ENCODE measurements at places on chromosomes 1 and 21.

DNA sequence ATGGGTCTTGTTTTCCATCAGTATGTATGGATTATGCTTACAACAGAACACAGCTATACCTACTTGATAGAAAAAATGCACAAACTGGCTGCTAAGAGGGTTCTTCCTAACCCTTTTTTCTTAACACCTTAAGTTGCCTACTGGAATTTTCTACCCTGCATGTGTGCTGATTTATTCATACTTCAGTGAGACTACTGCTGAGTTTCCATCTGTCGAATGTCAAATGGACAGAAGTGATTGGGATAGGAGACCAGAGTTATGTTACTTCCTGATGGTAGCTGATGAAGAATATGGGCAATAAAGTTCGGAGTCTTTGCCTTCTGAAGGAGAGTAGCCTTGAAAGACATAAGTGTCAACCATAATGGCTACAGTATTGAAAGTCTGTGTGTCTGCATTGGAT lies 6.5 kb upstream of the DNM3 start:
- DNase-seq, result no peak

- DNase-seq, result no peak
Observed at GRCh38 chr1:43743206-43743605, 35.9 kb downstream of the ST3GAL3 start.

DNA sequence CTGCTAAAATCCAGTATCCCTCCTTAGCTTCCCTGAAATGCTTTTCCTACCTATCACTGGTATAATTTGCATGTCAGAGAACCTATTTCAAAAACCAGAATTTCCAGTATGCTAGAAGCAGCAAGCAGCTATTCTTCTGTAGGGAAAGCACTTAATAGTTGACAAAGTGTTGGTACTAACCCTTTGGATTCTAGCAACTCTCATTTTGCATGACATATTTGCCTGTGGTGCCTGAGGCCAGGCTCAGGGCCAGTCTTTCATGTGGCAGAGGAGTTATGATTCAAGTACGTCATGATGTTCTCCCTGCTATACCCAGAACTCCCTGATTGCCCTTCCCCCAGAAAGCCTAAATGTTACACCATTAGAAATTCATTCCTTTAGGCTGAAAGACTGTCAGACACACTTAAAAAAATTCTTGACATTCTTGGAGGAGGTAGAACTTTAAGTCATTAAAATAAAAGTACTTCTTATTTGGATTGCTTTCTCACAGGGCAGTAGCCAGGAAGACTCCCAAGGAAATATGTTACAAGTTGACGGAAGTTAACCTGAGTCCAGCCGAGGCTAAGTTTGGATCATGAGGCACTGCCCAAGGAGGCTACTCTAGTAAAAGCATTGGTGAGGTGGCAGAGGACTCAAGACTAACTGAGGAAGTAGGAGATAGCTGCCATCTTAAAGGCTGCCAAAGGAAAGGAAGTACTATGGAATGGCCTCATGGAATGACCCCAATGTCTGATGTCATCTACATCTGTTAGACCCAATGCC lies 298.4 kb upstream of the SPAG17 start:
- DNase-seq, result no peak

- DNase-seq, result peak; percentile 42
Observed at GRCh38 chr1:1437904-1438376, 2.5 kb downstream of the VWA1 start.

GRCh38 chr1:179166663-179167417 lies 62.6 kb downstream of the ABL2 start:
- DNase-seq, result no peak

GRCh38 chr1:177646757-177647730 lies 322.8 kb downstream of the SEC16B start:
- peak; percentile 12 for DNase-seq

- DNase-seq, result peak; percentile 94
Observed at GRCh38 chr1:199041173-199041914, 402.5 kb downstream of the PTPRC start.

DNA sequence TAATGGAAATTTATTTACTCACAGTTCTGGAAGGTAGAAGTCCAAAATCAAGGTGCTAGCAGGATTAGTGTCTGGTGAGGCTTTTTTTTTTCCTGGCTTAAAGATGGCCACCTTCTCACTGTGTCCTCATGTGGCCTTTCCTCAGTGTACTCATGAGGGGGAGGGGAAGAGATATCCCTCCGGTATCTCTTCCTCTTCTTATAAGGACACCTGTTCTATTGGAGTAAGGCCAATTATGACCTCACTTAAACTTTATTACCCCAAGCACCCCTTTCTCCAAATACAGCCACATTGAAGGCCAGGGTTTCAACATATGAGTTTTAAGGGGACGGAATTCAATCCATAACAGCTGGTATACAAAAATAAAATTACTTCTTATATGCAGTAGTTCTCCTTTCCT lies 203.7 kb upstream of the C1orf87 start:
- no peak for DNase-seq

DNA sequence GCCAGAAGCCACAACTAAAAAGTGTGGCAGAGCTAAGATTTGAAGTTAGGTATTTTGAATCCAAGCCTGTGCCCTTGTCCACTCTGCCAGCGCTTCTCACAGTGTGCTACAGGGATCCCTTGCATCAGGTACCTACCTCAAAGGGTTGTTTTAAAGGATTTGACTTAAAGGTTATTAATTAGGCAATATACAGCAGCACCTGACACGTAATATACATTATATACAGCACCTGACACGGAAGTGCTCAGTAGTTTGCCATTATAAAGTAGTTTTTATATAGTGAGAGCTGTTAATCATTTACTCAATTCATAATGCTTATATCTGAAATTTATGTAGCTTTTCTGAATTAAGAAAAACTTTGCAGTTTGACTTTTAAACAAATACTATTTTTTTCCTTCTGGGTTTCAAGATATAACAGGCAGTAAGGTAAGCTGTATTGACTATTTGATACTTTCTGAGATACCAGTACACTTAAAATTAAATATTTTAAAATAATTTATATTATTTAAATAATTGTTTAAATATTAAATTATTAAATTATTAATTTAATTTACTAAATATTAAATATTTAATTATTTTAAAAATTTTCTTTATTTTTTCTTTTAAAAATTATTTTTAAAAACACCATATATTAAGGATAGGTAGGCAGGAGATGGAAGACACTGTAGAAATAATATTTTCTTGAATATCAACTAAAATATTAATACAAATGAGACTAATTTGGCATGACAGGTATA lies 33.3 kb downstream of the TSNAX start:
- no peak for DNase-seq

DNA sequence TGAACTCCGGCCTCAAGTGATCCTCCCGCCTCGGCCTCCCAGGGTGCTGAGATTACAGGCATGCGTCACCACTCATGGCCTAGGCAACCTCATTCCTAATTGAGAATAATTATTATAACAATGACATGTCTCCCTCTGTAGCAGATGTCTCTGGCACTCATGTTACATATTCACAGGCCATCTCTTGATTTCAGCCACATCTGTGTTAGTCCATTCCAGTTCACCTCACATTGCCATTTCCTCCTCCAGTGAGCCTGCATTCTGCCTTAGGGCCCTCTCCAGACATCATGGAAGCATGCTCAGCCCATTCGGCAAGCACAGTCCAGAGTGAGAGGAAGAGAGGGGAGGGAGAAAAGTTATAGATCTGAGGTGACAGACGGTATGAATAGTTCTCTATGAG lies 32.5 kb downstream of the CDKN2C start:
- no peak for DNase-seq

DNA sequence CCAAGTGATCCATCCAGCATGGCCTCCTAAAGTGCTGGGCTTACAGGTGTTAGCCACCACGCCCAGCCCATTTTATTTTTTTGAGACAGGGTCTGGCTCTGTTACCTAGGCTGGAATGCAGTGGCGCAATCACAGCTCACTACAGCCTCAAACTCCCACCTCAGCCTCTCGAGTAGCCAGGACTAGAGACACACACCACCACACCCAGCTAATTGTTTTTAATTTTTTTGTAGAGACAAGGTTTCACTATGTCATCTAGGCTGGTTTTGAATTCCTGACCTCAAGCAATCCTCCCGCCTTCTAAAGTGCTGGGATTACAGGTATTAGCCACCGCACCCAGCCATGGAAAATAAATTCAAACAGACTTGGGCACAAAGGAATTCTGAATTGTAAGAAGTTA lies 31.9 kb downstream of the PUM1 start:
- DNase-seq, result no peak

- peak; percentile 19 for DNase-seq
Observed at GRCh38 chr1:185608177-185608576, 126.0 kb upstream of the HMCN1 start.

- DNase-seq, result no peak
Observed at GRCh38 chr1:171206204-171206977, 21.3 kb downstream of the FMO2 start.

- no peak for DNase-seq
Observed at GRCh38 chr1:25748531-25749205, 51.3 kb upstream of the SELENON start.

DNA sequence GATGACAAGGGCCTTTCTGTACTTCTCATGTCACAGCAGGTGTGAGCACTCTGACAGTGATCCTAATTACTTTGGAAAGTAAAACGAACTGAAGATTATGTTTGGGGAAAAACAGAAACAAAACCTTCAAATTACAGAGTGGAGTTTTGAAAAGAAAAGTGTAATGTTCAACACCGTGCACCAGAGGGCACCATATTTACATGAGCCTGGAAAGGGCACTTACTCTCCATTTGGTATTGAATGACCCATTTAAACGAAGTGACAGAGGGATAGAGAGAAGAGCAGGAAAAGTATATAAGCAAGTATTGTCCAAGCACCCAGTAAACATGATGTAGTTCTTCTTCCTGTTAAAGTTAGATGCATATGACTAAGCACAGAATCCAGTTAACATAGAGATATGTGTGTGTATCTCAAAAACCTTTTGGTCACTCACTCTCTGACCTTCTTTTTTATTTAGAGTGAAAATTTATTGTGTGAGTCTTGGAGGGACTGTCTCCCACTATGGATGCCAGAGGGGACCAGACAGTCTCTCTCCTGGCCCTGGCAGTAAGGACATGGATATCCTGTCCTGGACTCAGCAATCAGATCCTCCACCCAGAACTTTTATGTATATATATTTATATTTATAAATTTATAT lies 3.8 kb upstream of the RGSL1 start:
- peak; percentile 26 for DNase-seq

DNA sequence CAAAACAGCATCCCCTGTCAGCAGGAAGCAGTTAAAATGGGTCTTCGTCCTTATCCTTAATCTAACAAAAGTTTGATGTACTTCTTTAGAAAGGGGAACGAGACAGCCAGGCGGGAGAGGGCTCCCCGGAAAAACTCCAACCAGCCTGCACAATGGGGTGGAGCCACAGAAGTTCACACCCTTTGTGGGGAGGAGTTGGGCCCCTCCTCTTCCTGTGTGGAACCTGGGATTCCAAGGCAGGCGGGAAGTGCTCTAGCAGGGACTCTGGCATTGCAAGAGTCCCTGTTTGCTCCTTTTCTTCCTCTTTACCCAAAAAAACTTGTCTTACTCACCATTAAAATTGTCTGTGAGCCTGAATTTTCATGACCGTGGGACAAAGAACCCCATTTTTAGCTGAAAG lies 47.7 kb downstream of the FCRL5 start:
- DNase-seq, result no peak

- no peak for DNase-seq
Observed at GRCh38 chr1:162062542-162063015, 6.9 kb upstream of the NOS1AP start.

DNA sequence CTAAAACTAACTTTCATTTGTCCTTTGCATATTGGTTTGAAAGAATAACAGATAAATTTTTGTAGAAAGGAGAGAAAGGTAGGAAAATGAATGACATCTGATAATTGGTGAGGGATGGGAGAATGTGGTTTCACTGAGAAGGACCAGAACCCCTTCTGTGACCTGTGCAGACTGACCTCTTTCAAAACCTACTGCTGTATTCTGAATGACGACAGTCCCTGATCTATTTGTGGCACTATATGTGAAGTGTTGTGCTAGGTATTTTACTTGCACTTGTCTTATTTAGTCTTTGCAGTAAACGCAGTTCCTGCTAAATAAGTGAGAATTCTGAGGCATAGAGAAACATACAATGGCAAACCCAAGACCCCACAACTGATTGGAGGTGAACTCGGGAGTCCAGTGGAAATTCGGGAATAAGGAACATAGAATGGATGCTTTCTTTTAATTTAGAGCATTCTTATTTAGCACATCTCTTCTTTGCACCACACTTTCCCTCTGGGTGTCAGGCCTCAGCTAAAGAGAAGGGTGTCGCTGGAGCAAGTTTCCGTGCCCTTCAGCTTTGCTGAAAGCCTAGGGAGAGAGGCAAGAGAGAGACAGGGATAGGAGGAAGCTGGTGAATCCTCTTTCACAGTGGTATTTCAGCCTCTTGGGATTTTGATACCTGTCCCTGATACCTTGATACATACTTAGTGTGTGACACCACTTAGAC lies 230.2 kb downstream of the PAPPA2 start:
- no peak for DNase-seq

- DNase-seq, result no peak
Observed at GRCh38 chr1:18347559-18347958, 133.2 kb upstream of the KLHDC7A start.

DNA sequence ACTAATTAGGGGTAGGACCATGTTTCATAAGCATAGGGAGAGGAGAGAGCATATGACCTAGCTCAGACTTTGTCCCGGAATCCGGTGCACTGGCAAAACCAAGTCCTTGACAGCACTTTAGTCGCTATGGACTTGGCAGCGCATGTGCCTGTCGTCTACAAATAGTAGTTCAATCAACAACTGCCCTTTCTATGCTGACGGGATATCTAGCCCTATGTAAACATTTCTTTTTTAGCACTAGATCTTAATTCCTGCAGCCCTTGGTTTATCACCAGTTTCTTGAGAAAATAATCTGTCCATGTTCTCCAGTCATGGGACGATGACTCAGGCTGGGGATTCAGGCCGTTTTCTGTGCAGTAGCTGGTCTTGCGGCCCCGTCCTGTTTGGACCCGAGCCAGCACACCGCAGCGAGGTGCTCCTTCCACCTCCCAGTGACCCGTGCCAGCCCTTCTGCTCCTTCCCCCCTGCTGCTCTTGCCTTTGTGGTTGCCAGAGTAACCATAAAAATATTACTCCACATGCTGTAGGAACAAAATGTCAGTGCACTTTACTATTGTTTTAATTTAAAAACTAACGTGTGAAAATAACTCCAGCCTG lies 8.6 kb upstream of the MT1HL1 start:
- no peak for DNase-seq

DNA sequence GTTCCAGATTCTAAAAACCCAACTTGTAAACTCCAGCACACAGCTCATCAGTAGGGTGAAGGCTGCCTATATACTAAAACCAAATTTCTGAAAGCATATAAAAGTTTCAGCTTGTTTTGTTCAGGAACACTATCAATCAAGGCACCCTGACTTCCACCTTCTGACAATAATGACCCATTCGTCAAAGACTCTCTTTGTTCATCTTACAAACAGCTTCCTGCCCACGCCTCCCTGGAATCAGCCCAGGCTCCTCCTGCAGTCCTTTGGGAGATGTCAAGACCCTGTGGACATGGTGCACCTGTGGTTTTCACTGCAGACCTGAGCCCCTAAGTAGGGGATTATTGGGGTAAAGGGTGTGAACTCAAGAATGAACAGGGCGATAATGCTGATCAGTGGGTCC lies 178.9 kb upstream of the CAMK1G start:
- DNase-seq, result no peak
